ENCODE measurements at places on chromosomes 11 and 22.

DNA sequence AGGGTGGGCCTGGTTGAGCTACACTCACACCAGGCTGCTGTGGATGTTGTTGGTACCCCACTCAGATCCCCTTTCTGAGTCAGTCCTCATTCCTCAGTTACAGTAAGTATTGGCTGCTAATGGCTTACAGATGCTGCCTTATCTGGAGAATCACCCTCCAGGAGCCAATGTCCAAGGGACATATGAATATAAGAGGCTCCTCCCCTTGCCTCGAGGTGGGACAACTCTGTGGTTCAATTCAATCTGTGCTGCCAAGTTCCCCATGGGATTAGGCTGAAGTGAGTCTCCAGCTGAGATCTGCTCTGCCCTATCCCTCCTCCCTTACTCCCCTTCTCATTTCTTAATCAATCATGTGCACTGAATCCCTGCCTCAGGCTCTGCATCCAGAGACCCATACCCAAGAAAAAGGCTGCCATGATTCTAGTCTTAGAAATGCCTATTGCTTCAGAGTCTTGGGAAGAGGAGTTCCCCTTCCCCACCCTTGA lies 168.8 kb upstream of the SYT13 start:
- DNase-seq, result no peak

DNA sequence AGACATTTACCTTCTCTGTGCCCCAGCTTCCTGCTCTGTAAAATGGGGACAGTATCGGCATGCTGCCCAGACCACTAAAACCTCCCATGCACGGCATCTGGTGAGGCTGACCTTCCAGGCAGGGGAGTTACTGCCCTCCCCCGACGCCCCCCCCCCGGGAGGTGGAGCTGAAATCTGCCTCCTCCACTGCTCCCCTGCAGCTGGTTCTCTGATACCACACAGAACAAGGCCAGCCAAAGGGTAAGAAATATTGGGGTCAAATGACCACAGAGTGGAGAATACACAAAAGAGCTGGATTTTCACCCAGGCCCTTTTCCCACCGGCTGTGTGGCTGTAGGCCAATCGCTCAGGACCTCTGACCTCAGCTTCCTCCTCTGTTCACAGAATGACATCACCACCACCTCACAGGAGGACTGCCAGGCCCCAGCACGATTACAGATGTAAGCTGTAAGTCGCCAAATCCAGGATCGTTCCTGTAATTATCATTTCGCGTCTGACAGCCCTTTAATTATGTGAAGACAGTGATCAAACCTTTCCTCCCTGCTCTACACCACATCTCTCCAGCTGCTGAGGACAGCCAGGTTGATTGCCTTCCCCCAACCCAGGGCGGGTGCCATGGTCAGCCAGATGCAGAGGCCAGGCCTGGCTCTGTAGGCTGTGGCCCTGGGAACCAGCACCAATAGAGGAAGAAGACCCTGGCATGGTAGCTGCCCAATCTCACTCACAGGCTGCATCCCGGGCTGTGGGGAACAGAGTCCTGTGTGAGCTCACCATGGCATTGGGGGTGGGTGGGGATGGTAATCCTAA lies 35.7 kb upstream of the KLHL35 start:
- peak; percentile 33 for DNase-seq

GRCh38 chr11:105713106-105713505 lies 103.2 kb downstream of the GRIA4 start:
- DNase-seq, result no peak

- no peak for DNase-seq
Observed at GRCh38 chr22:30220338-30221012, 26.1 kb downstream of the LIF start.

DNA sequence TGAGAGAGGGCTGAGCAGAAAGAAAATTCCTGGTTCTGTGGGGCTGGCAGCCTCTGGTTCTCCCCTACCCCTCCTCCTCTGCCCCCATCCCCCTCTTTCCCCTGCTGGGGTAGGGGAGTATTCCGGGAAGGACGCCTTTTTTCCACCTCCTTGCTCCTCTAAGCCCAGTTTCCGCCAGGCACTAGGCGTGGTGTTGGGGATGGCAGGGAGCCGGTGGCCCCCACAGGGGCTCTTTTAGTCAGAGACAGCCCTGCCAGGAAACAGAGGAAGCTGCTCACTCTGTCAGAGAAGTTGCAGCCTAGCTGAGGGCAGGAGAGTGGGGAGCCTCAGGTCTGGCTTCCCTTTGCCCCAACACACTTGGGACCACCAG lies 15.6 kb upstream of the ARHGEF17 start:
- DNase-seq, result no peak

- no peak for DNase-seq
Observed at GRCh38 chr11:82883853-82884252, 16.4 kb downstream of the PRCP start.

DNA sequence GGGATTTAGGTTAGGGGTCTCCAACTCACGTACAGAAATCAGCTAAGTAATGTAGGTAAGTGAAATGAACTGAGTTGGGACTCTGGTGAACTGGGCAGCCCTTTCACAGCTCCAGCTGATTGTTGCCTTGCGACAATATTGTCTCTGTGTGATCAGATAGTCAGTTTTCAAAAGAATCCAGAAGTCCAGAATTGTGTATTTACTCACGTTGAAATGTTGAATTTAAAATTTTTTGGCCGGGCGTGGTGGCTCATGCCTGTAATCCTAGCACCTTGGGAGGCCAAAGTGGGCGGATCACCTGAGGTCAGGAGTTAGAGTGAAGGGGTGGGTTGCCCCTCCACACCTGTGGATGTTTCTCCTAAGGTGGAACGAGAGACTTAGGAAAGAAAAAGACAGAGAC lies 18.8 kb upstream of the WDR74 start:
- DNase-seq, result no peak

GRCh38 chr11:64060861-64061444 lies 25.2 kb downstream of the FLRT1 start:
- peak; percentile 89 for DNase-seq

GRCh38 chr11:10309163-10310093 lies 4.6 kb downstream of the ADM start:
- DNase-seq, result no peak

GRCh38 chr11:70354629-70355028 lies 43.7 kb upstream of the CTTN start:
- no peak for DNase-seq

- no peak for DNase-seq
Observed at GRCh38 chr11:123413636-123414035, 16.4 kb upstream of the GRAMD1B start.

DNA sequence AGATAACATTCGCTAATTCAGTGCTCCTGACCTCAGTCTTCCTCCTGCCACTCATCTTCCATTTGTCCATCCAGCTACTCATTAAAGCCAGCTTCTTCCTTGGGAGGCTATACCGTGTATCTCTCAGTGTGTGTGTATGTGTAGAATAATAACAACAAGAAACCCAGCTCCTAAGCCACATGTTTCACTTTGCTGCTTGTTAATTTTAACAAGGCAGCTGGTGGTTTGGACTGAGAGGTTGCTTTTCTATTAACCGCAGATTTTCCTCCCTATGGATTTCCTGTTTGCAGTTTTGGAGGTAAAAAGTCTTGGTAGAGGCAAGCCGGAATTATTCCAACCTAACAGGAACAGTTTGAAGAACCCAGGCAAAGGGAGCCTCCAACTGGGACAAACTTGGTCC lies 165.0 kb downstream of the ADAMTS15 start:
- no peak for DNase-seq

DNA sequence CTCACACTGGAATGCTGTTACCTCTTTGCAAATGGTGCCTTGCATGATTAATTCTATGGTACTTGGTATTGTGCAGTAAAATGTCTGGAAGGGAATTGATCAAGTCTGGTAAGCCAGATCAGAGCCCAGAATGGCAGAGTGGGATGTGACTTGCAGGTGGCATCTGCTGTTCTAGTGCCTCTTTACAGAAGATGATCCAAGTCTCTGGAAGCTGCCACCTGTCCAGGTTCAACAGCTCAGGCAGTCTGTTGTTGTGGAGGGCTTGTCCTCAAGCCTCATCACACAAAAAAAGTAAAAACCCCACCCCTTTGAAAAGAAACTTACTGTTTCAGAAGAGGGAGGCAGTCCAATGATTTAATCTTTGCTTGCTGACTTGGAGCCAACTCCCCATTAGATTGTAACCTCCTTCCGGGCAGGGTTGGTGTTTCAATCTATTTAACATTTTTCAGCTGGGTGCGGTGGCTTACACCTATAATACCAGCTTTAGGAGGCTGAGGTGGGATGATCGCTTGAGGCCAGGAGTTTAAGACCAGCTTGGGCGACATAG lies 17.1 kb downstream of the ZNRF3 start:
- DNase-seq, result no peak

GRCh38 chr11:67278135-67278938 lies 10.8 kb upstream of the ANKRD13D start:
- DNase-seq, result no peak

- DNase-seq, result no peak
Observed at GRCh38 chr11:73281201-73281741, 9.1 kb downstream of the P2RY6 start.

- peak; percentile 69 for DNase-seq
Observed at GRCh38 chr11:57288771-57289579, 35.8 kb downstream of the TNKS1BP1 start.

DNA sequence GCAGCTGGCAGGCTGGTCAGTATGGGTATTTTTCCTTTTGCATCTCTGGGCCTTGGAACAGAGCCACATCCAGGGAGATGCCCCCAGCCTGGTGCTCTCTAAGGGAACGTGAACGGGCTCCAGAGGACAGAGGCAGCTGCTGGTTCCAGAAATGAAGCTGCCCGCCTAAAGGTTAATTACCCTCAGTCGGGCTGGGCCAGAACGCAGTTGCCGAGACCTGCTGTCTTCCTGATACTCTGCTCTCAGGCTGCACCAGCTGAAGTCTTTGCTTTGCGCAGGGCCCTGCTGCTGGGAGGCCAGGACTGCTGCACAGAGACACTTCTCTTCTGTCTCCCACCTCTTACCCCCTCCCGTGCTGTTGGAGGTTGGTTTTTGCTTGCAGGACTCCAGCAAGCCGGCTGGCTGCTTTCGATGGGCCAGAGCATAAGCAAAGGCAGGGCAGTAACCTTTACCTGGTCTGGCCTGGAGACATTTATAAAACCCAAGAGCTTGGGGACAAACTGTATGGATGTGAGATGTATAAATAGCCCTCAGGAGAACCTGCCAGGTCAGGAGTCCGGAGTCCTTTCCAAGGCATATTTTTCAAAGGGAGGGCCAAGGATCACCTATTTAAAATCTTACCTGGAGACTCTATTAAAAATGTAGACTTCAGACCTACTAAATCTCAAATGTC lies 197.1 kb downstream of the GRIK4 start:
- DNase-seq, result no peak

DNA sequence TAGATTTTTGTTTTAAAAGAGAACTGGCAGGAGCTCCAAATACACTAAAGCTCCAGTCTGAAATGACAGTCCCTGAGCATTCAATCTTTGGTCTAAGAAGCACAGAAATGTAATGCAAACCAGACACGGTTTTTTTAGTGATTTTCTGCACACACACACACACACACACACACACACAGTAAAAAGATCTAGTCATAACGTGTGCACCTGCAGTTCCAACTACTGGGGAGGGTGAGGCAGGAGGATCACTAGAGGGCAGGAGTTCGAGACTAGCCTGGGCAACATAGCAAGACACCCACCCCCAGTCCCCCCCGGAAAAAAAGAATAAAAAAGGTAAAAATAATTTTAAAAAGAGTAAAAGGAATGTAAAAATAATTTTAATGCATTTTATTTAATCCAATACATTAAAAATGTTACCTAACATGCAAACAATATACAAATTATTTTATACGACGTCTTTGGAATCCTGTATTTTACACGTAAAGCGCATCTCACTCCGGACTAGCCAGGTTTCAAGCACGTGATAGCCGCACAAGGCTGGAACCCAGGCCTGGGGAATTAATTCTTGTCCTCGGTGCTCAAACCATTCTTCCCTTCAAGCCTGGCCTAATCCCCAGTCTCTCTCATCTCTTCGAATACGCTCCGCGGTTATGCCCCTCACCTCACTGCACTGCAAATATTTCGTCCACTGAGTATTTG lies 762 bp upstream of the TBC1D22A start:
- DNase-seq, result no peak

DNA sequence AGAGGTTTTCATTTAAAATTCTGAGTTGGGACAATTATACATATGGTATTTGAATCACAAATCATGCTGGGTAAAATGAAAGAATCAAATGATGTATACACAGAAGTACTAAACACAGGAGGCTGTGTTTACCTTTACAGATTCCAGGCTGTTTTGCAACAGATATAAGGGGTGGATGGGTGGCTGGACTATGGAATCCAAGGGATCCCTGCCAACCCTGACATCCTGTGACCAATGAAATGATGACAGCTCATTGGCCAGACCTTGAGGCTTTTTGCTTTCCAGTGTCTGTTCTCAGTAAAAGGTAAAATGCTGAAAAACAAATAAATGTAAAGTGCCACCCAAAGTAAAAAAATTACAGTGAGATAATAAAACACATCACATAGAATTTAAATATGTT lies 3.3 kb upstream of the DDI1 start:
- no peak for DNase-seq

DNA sequence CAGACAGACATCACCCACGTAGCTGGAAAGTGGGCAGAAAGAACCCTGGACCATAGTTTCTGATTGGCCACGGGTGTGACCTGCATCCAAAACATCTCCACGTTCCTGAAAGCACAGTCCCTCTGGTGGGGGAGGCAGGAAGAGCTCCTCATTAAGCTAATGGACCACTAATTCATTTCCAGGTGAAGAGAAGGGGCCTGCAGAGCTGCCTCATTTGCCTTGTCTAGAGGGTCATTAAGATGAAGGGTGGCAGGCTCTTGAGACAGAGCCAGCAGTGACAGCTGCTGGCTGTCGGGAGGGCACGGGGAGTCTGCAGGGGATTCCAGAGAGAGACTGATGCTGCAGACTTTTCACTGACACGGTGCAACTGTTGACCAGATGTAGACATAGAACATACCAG lies 149.6 kb upstream of the OPCML start:
- DNase-seq, result no peak

- DNase-seq, result peak; percentile 70
Observed at GRCh38 chr22:26367402-26368245, 61.4 kb upstream of the ASPHD2 start.

GRCh38 chr11:78567209-78567608 lies 7.5 kb downstream of the NARS2 start:
- DNase-seq, result no peak

GRCh38 chr11:102709201-102709945 lies 3.8 kb upstream of the MMP27 start:
- no peak for DNase-seq

DNA sequence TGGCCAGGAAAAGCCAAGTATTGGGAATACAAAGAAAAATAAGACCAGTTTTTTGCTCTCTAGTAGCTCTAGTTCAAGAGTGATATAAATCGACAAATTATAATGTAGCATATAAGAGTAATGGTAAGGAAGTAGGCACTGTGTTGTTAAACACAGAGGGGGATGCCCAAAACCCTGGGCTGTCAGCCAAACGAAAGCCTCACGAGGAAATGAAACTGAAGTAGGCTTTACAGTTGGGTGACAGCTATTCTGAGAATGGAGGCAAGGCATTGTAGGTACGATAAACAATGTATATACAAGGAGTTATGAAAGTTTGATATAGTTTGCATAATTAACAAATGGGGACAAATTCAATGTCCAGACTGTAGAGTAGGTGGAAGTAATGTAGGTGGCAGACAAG lies 176.4 kb downstream of the FAM181B start:
- DNase-seq, result no peak

All from nephron progenitor cell (in vitro differentiated cells).